ENCODE measurements at places on chromosomes 1 and 21.

- DNase-seq: no peak
These were observed 3.8 kb upstream of the GALE start for GRCh38 chr1:23804183-23804835.

DNA sequence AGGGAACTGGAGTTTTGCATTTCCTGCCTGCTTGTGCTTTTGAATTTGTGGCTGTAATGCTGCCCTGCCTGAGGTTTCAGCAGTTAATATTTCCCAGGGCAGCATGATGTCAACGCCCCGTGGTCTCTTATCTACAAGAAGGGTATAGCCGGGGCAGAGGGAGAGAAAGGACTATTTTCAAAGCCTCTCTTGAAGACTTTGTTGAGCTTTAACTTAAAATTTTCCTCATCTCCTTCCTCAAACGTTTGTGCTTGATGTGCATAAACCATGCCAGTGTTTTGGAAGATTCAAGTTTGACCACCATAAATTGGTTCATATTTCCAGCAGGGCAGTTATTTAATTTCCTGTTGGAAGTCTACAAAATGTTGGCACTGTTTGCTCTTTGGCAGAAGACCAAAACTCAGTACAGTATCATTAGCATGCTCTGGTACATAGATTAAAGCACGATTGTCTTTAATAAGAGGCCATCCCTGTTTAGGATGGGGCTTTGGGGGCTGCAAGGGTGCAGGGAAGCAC, 43.4 kb downstream of the ROR1 start:
- no peak for DNase-seq

DNA sequence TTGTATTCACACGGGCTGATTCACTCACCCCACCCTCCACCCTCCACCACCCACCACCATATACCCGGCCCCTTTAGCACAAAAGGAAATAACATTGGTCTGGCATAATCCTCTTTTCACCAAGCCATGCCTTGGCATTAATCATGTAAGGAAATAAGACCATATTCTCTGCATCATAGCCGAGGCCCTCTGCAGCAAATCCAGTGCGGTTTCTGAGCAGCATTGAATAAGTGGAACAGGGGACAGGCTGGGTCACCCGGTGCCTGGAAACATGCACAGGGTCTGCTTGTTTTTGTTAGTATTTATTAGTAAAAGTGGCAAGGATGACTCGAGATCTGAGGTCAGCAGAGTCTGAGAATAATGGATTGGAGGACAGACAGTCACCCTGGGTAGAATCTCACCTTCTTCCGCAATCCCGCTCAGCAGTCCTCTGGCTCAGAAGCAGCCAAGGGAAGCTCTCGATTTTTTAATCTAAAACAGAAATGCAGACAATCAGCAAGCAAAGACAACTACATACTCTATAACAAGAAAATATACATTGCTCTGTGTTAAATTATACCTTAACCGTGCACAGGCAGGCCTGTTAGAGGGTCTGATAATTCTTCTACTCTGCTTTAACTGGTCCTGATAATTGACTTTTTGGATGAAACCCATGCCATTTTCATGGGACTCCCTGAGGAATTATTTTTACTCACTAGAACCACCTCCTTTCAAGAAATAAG, 52.4 kb upstream of the CDC42BPA start:
- no peak for DNase-seq

- no peak for DNase-seq
These were observed 16.2 kb upstream of the MYOG start for GRCh38 chr1:203101813-203102634.

DNA sequence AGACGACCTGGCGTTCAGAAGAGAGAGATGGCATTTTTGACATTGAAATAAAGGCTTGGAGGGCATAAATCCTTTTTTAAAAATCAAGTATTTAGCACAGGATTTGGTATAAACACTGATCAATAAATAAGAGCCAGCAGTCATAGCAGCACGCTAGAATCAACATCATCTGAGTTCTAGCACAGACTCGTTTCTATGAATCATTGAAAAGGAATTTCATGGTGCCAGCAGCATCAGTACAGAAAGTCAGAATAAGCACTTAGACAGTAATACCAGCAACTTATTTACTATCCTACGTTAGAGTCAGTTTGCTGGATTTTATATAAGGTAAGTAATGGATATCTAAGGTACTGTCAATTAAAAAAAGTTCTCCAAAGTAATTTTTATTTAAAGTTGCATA, 119.3 kb downstream of the HLCS start:
- DNase-seq: no peak

GRCh38 chr1:182189535-182190066, 128.1 kb upstream of the ZNF648 start:
- DNase-seq: no peak

DNA sequence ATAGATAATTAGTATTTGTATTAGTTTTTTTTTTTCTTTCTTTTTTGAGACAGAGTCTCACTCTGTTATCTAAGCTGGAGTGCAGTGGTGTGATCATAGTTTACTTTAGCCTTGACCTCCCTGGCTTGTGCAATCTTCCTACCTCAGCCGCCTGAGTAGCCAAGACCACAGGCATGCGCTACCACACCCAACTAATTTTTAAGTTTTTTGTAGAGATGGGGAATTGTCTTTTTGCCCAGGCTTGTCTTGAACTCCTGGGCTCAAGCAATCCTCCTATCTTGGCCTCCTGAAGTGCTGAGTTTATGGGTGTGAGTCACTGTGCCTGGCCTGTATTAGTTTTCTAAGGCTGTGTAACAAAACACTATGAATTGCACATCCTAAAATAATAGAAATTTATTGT, 58.3 kb downstream of the MSH4 start:
- no peak for DNase-seq

- no peak for DNase-seq
These were observed 16.8 kb downstream of the SH3BP5L start for GRCh38 chr1:248808876-248809275.

DNA sequence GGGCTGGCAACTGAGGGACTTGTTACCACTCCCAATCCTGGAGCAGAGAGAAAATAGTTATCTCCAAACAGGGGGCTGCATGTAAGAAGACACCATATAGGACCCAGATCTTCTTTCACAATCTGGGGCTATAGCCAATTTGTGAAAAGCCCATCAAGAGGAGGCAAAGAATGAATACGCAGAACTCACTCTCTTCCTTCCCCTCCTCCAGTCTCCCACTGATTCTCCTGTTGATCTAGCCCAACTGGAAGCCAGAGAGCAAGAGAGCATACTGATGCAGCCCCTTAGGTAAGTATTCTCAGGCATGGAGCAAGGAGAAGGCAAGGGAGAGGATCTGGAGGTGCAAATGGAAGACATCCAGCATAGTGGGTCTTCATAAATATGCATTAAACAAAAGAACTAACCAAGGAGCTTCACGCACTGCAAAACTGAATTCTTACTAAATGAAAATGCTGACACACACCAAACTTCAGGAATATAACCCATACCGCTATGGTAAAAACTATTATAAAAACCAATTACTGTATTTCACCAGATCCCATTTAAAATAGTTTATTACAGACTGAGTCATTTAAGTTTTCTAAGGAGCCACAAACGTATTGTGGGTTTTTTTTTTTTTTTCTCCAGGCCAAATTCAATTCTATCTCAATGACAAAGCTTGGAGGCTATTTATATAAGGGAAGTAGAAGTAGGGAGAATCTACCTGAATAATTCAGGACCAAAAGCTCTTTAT, 15.5 kb upstream of the HMGB4 start:
- no peak for DNase-seq

- DNase-seq: no peak
These were observed 45.4 kb downstream of the RCSD1 start for GRCh38 chr1:167675440-167675839.

DNA sequence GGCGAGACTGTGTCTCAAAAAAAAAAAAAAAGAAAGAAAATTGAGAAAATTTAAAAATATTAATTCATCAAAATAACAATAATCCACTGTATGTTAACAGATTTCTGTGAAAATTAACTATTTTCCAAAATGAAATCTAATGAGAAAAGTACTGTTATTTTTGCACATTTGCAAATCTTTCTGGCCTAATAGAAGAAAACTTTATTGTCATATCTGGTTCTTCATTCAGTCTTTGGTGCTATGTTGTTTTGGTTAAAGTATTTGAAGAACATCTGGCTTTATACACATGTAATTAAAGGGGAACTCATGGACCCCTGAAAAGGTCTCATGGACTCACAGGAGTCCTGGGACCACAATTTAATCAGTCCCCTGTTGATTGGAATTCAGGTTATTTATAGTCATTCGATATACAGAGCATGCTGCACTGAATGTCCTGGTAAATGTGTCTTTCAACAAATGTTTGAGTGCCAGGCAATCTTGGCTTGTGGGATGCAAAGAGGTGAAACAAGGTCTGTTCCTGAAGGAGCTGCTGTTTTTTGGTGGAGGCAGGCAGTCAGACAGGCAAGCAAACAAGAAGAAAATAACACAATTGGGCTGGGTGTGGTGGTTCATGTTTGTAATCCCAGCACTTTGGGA, 9.0 kb downstream of the AK4 start:
- DNase-seq: no peak

GRCh38 chr1:226733304-226733703, 5.8 kb downstream of the ITPKB start:
- DNase-seq: no peak

- DNase-seq: no peak
These were observed 7.6 kb downstream of the GNB1 start for GRCh38 chr1:1883092-1883873.

GRCh38 chr1:154955039-154955717, 721 bp downstream of the PBXIP1 start:
- no peak for DNase-seq

DNA sequence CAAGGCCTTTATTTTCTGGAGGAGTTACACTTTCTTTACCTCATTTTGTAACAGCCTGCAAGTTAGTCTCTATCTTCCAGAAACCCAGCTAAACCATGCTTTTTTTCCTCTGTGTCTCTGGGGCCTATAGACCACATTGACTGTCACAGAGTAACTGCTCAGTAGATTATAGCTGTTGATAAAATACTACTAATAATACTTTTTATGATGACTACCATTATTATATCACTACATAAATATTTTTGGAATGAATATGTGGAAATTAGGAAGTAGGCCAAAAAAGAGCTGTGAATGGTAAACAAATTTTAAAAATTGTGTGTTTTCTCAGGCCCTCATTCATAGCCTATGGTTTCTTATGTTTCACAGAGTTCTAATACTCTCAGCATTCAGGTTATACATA, 233.1 kb upstream of the USP24 start:
- no peak for DNase-seq

GRCh38 chr1:164761009-164761408, 202.0 kb downstream of the PBX1 start:
- no peak for DNase-seq

GRCh38 chr1:115647507-115647906, 5.7 kb downstream of the VANGL1 start:
- no peak for DNase-seq

- DNase-seq: no peak
These were observed 158.9 kb upstream of the FGGY start for GRCh38 chr1:59137968-59138367.

GRCh38 chr1:147516157-147516917, 25.0 kb upstream of the BCL9 start:
- no peak for DNase-seq

DNA sequence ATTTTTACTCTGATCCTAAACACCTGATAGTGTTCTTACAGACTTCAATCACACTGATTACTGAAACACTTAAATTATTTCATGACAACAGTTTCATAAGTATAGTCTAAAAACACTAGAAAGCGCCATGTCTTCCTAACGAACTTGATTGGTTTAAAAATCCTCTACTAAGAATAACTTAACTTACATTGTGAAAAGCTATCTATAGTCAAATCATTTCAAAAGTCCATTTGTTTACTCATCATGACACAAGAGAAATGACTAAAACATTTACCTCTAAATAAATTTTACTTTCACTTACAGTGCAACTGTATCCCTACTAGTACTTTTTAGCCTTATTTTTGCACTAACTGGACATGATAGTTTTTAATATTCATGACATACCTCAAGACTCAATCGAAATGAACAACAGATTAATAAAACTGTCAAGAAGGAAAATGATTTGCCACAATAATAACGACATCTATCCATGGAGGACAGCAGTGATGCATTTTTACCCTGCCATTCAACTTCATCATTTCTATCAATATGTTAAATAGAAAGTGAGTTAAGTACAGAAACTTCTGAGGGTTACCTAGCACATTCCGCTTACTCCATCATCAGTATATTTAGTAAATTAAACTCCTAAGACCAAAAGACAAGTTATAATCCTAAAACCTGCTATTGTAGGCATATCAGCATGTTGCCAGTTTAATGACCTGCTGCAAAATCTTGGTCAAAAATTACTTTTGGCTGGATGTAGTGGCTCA, 38.4 kb downstream of the AHCTF1 start:
- no peak for DNase-seq

- no peak for DNase-seq
These were observed 18.0 kb downstream of the CD244 start for GRCh38 chr1:160844447-160845232.

DNA sequence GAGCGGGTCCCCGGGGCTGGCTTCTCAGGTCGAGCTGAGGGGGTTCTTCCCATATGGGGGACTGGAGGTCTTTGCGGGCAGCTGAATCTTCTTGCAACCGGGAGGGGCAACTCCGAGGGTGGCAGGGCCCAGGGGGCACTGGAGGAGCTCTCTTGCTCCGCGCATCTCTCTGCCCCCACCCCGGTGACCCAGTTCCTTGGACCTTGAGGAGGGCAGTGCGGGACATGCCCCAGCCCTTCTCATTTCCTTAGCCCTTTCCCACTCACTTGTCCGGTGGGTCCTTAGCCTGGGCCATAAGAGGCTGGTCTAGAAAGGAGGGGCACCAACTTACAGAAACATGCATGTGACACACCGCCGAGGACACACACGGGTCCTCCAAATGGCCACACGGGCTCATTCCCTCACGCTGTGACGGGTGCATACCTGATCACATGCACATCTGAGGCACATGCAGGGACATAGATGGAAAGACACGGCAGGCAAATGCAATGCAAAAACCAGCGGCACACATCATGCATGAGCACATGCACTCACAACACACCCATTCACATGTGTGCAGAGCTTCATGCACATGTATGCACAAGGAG, 630 bp downstream of the HPCA start:
- DNase-seq: no peak

- DNase-seq: no peak
These were observed 199.8 kb downstream of the CRB1 start for GRCh38 chr1:197467881-197468280.

DNA sequence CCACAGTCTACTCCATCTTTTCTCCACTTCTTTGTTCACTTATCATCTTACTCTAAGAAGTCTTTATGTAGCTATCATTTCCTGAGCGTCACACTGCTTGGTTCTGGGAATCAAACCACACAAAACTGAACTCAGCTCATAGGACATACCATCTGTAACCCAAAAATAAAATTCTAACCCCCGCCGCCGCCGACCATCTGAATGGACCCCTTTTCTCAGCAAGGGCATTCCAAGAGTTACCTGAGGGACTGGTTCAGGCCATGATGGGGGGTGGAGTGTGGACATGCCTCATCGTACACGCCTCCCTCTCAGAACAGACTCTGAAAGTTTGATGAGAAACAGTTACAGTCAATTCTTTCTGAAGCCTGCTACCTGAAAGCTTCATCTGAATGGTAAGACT, 12.6 kb upstream of the CHI3L2 start:
- DNase-seq: no peak

GRCh38 chr1:21937372-21938121, 437 bp upstream of the HSPG2 start:
- peak; percentile 74 for DNase-seq
